Retinal pigment epithelial cell (primary cell): ENCODE measurements at places on chromosomes 11 and 22.

DNA sequence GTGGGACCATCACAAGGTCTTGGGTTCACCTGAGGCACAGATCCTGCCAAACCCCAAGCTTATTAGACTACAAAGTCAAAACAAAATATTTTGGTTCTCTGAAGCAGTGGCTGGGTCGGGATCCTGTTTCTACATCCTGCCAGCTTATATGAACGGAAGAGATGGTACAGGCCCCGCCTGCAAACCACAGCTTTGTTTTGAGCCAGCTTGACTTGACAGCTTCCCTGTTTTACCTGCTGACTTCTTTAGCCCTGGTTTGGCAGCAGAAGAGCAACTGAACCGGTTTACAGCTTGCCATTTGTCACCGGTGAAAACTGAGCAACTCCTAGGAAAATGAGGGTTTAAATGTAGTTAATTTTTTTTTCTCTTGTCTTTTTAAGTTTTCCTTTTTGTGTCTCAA, 11.4 kb downstream of the PACS1 start:
- no peak for DNase-seq

DNA sequence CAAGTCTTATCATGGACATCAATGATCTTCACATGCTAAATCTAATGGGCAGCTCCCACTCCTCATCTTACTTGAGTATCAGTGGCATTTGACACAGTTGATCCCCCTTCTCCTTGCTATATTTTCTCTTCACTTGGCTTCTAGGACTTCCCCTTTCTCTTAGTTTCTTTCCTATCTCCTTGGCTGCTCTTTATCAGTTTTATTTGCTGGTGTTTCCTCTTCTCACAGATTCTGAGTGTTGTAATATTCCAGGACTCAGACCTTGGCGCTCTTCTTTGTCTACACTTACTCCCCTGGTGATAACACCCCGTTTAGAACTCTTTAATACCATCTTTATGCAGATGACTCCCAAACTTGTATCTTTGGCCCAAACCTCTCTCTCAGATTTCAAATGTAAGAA, 33.9 kb upstream of the RASSF10 start:
- no peak for DNase-seq

DNA sequence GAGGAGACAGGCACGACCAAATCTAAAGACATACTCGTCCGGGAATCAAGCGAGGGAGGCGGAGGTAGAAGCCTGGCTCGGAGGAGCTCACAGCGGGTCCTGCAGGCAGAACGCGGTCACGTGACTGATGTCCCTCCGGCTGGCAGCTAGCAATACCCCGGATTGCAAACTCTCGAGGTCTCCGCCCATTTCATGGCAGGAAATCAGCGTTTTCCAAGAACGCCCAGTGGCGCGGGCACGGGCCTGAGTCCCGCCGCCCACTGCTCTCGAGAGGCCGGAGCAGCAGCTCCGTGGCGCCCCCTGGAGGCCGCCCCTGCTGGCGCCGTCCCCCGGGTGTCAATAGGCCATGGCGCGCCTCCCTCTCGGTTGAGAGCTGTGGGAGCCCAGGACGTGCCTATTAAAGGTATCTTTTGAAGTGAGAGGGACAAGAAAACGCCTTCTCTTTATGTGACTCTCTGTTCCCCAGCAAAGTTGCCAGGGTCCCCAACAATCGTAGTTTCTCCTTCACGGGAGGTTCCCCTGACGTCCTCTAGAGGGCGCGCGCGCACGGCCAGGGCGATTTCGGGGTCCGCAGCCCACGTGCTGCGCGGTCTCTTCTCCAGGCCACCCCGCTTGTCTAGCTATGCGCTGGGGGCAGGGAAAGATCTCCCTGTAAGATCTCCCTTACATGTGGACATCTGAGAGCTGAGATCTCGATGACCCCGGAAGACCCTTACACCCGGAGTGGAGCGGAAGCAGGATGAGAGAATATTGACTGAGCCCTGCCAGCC, 37.3 kb upstream of the RBFOX2 start:
- DNase-seq, result peak; percentile 68

DNA sequence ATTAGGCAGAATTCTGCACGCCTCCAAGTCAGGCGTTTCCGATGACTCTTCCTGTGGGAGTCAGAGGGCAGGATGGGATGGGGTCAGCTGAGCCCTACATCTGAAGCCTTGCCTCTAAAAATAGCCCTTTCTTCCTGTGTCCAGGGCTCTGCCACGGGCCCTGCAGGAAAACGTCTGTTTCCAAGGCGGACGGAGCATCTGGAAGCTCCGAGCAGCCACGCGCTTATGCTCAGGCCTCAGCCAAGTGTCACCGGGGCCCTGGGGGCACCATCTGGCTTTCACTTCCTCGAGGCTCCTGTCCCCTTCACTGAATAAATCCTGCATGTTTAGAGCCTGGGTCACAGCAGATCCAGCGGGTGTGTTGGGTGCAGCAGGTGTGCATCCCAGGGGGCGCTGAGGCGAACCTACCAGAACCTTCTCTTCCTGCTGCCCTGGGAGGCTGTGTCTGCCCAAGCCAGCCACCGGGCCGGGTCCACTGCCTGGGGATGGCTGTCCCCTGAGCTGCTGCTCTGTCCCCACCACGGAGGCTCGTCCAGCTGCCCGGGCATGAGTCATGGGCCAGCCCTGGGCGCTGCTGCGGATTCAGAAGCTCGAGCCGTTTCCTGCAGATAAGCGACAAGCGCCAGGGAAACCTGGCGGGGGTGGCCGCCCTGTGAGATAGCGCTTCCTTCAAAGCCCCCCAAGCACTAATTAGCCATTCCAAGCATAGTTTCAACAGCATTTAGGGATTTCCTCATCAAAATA, 32.0 kb upstream of the LINC01488 start:
- no peak for DNase-seq

GRCh38 chr11:32586576-32587190, 3.1 kb downstream of the EIF3M start:
- peak; percentile 3 for DNase-seq

- no peak for DNase-seq
Measured at GRCh38 chr11:118240999-118241763, 11.0 kb downstream of the MPZL3 start.

DNA sequence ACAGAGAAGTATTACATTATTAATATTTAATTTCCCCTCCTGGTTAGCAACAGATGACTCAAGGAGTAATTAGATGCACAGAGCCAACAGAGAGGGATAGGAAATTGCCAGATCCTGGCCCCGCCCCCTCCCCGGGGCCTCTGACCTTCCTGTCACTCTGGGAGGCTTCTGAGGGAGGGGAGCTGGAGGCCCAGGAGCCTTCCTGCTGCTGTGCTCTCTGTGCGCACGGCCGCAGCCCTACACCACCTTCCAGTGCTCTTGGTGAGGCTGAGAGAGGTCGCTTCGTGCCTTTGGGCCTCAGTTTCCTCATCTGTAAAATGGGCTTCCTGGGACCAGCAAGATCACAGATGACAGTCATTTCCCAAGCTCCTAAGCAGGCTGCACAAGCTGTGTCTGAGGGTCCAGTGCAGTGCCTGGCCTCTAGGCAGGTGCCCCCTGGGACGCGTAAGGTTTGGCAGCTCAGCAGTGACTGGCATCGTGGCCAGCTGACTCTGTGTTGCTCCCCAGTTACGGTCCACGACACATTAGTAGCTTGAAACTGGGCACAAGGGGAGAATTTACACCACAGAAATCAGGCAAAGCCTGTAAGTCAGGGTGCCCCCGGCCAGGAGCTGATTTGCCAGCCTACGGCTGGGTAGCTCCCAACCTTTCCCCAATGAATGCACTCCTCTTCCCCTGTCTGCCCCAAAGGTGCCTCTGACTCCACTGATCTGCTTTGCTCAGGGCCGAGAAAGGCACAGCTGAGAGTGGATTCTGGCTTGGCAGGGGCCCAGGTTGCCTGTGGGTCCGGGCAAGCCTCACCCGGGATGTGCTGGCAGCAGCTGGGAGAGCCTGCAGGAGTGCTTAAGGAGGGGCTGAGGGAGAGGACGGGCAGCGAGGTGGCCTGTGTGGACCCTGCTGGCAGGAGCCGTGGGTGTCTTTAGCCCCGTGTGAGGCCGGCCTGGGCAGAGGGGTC, 2.3 kb downstream of the ADORA2A start:
- DNase-seq, result no peak

- no peak for DNase-seq
Measured at GRCh38 chr11:25536289-25536688, 795.6 kb upstream of the ANO3 start.

- no peak for DNase-seq
Measured at GRCh38 chr22:43377548-43377895, 34.3 kb upstream of the MPPED1 start.

GRCh38 chr22:35601743-35602615, 15.2 kb downstream of the MB start:
- DNase-seq, result no peak

DNA sequence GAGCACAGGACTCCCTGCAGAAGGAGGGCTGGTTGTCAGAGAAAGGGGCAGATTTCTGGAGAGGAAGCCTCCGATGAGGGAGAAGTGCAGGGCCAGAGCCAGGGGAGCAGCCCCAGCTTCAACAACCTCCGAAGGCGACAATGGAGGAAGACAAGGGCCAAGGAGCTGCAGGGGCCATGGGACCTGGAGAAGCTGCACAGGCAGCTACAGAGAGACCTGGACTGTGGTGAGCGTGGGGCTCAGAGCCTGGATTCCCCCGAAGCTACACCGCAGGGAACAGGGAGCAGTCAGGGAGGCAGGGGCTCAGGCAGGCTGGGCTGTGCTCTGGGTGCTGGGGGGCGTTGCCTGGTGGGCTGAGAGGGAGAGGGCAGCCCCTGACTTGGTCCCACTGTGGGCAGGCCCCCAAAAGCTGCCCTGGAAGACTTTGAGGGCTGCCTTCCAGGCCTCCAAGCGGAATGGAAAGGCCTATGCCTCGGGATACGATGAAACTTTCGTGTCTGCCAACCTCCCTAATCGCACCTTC, 2.4 kb downstream of the TSGA10IP start:
- no peak for DNase-seq

DNA sequence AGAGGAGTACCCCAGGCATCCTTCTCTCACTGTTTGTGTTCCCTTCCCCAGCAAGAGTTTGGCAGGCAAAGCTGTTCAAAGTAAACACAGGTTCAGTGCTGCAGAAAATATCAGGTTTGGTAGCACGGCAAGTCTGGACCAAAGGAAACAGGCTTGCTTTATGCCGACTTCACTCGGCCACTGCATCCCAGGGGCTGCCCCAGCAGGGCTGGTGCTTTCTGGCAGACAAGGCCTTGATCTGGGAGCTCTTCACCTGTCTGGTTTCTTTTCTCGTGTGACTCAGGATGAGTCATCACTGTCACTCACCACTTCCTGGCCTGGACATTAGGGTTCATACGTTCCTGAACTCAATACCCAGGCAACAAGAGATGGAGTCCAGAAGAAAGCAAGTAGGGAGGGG, 52.6 kb upstream of the NAV2 start:
- no peak for DNase-seq

DNA sequence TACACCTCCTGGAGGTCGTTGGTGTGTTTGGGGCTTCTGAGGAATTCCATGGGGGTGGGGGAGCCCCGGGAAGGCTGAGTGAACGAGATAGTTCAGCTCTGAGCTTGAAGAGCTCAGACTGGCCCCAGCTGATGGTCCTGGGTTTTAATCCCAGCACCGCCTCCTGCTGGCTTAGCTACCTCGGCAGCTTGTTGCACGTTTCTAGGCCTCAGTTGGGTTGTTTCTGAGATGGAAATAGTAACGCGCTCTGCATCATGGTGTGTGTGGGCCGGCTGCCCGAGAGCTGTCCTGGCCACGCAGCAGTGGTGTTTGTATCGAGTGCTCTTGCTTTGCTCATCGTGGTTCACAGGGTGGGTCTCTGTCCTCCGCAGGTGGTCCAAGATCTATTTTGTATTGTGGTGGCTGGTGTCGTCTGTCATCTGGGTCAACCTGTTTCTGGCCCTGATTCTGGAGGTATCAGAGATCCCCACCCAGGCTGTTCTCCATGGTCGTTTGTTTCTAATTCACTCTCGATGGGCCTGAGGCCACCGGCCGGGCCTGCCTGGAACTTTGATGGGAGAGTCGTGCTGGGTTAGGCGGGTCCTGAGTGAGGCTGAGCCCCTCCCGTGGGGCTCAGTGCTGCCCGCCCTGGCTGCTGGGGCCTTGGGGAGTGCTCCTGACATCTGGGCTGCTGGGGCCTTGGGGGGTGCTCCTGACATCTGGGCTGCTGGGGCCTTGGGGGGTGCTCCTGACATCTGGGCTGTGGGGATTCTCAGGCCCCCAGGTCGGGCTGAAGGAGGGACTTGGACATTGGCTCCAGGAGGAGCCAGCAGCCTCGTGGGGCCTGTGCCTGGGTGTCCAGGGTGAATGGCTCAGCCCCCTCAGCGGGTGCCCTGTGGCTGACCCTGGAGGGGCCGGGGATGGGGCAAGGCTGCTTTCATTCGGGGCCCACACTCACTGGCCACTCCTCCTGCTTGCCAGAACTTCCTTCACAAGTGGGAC, 37.7 kb downstream of the TPCN2 start:
- no peak for DNase-seq

- no peak for DNase-seq
Measured at GRCh38 chr11:68541116-68541515, 80.6 kb downstream of the PPP6R3 start.

- DNase-seq, result no peak
Measured at GRCh38 chr11:102920118-102920684, 35.3 kb downstream of the MMP13 start.

- no peak for DNase-seq
Measured at GRCh38 chr22:32880061-32880460, 78.6 kb downstream of the TIMP3 start.

GRCh38 chr22:24436553-24436952, 9.2 kb downstream of the ADORA2A start:
- no peak for DNase-seq

DNA sequence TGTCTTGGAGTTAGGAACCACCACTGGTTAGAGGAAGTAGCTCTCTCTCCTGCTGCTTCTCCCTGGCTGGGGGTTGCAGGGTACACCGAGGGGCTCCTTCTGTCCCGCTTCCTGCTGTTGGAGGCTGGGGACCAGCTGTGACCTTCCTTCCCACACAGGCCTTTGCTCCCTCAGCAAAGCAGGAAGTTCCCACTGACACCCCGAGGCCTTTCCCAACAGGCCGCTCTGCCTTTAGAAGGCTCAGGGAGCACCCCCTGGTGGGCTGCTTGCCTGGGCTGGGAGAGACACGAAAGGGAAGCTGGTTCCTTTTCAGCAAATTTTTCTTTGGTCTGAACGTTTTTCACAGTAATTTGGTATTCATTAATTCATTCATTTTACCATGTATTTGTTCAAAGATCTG, 527.9 kb upstream of the B3GAT1 start:
- DNase-seq, result no peak

DNA sequence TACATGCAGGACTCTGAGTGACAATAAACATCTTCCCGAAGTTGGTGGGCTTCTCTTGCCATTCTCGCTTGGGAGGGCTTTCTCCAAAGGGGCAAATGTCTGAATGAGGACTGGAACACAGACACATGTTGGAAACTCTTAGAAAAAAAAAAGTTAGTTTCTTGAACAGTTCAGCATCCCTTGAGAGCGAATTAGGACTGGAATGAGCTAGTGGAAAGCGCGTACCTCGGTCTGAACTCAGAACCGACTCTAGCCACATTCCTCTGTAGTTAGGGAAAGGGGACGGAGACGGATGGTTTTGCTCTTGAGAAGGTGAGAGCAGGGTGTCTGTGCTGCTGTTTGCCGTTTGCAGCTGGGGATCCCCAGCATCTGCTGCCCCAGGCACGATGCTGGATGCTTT, 517.3 kb downstream of the TBC1D22A start:
- no peak for DNase-seq

GRCh38 chr11:93814966-93815633, 31.0 kb downstream of the MED17 start:
- no peak for DNase-seq

- DNase-seq, result no peak
Measured at GRCh38 chr11:12237381-12237784, 127.0 kb downstream of the MICAL2 start.

- no peak for DNase-seq
Measured at GRCh38 chr11:128624269-128625175, 37.2 kb upstream of the ETS1 start.

GRCh38 chr11:9896902-9897301, 233.0 kb downstream of the SWAP70 start:
- DNase-seq, result no peak
